ENCODE measurements at places on chromosomes 11 and 22. TPM values are rescaled to one million over a fixed set of nuclear protein-coding genes. Genes with fewer than 3 reads are reported as not detected.
A peak's percentile ranks its signal among the peaks of the same experiment; 100 is the strongest.

TENM4 gene
- not detected for total RNA-seq

- DNase-seq, result no peak
These were observed 48.4 kb upstream of the CYP2D6 start for GRCh38 chr22:42178910-42179519.

GGA1 gene
- total RNA-seq, result 69.7 TPM

FCHSD2 gene
- 56.6 TPM for total RNA-seq

TLCD5 gene
- total RNA-seq, result 0.42 TPM

- no peak for DNase-seq
These were observed 28.4 kb upstream of the UCP3 start for GRCh38 chr11:74037309-74037708.

DNA sequence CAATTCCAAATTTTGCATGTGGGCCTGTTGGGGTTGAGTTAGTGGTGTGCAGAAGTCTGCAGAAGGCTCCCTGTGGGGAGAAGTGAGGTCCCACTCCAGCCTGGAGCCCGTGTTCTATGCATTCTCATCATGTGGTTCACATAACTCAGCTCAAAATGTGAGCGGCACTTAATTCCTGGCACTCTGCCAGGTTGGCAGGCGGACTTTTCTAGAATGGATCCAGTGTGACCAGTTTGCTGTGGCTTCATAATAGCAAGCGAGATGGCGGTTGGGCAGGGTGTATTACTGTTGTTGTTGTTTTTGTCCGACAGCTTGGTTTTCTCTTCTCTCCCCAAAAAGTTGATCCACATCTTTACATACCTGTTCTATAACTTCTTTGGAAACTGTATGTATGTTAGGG is 146.8 kb upstream of the TTC12 start:
- no peak for DNase-seq

GRCh38 chr22:42820045-42820763 is 36.9 kb downstream of the ARFGAP3 start:
- DNase-seq, result no peak

GRCh38 chr11:20112291-20113148 is 47.8 kb downstream of the DBX1 start:
- DNase-seq, result peak; percentile 4

- DNase-seq, result no peak
These were observed 38.8 kb downstream of the SLC1A2 start for GRCh38 chr11:35380603-35381002.

FAM227A gene
- total RNA-seq, result not detected

GRCh38 chr22:18096823-18097222 is 13.8 kb upstream of the TUBA8 start:
- DNase-seq, result no peak

ISX gene
- not detected for total RNA-seq

MS4A4E gene
- 1.0 TPM for total RNA-seq

DNA sequence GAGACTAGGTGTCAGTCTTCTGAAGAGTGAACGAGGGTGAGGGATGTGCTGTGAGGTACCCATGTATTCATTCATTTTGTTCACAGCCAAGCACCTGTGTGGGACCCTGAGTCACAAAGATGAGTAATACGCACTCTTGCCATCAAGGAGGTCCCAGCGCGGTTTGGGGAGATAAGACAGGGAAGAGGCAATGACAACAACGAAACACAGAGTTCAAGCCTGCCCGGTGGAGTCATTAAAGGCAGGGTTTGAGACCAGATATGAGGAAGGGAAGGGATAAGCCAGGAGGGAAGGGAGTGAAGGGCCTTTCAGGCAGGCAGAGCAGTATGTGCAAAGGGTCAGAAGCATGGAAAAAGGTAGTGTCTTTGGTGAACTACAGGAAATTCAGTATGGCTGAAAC is 4.6 kb downstream of the DCHS1 start:
- no peak for DNase-seq

CHEK2 gene
- total RNA-seq, result 8.9 TPM

DNA sequence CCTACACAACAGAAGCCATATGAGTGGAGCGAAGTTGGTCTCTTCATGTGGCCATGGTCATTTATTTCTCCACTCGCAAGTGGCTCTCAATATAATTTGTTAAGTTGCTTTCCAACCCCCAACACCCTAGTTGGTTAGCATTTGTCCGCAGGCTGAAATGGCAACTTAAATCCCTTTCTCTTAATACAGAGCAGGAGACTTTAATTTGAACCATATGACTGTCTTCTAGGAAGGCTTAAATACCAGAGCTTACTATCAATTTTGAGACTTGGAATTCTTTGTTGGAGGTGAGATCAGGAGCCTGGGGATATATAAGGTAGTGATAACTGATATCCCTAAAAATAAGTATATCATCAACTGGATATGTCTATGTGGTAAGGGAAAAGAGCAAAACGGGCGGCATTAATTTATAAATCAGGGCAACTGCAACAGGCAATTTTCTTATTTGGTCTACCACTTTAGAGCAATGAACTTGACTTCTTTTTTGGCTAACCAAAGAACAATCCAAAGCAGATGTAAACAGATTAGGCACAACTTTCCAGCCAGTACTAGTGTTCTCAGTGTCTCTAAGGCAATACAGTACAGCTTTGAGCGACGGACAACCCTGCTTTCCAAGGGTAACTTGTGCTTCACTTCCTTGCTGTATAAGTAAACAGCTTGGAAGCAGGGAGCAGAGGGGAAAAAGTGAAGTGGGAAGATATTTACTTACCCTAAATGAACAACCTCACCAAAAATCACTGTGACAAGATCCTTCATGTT is 74.7 kb upstream of the APOA1 start:
- no peak for DNase-seq

DNA sequence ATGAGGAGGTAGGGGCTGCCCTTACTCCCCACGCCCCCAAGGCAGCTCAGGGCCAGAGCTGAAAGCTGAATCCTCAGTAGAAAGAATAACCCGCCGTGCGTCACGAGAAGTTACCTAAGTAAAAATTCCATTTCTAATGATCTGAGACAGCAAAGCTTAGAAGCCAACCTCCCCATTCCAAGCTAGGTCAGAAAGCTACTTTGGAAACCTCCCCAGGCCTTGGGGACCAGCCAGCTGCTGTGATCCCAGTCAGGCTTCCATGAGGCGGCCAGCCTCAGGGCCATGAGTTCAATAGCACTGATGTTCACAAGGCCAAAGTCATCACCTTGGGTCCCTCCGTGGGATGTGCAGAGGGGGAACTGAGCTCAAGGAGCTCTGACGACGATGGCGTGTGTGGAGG is 6.9 kb downstream of the SHISAL1 start:
- DNase-seq, result no peak

GRCh38 chr11:10653946-10654810 is 39.4 kb downstream of the IRAG1 start:
- peak; percentile 13 for DNase-seq

CD3E gene
- total RNA-seq, result 585 TPM

GRCh38 chr22:42752230-42752746 is 31.6 kb upstream of the A4GALT start:
- DNase-seq, result no peak

DNA sequence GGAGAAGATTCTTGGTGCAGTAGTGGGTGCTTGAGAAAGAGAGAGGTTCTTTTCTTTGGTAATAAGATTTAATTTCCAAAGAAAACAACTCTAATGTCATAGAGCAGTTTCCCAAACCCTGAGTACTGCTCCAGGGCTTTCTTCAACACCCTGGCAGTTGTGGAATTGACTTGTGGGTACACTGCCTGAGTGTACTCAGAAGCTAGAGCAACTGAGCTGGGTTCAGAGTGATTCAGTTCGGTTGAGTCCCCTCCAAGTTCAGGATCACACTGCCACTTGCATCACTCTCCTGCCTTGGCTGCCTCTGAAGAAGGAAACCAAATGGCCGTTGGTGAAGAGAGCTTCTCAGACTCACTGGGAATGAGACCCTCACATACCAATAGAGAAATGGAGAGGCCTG is 5.3 kb downstream of the DMC1 start:
- no peak for DNase-seq

DNA sequence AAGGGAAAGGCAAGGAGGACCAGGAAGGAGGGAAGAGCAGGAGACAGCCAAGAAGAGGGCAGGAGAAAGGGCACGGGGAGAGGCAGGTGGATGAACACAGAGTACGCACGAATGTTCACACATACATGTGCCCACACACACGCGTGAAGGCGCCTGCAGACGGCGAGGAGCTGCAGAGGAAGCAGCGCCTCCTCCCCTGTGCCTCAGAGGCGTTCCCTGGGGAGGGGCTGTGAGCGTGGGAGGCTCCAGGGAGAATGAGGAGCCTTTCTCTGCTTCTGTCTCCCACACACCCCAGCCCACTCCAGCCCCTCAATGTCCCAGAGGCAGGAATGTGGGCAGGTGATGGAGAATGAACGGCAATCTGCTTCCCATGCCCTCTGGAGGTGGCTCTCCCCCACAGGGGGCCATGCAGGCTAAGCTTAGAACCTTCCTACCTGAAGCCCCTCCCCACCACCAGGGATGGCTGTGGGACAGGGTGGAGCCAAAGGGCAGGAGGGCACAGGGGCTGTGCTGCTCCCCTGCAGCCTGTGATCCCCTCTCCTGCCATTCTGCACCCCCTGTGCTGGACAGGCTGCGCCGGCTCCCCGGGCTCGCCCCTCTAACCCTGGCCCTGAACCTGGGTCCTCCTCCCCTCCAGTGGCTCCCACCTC is 25.3 kb downstream of the PPM1F start:
- no peak for DNase-seq

TOMT gene
- not detected for total RNA-seq

GRCh38 chr11:61833926-61834277 is 5.8 kb downstream of the FADS2 start:
- DNase-seq, result no peak

GRCh38 chr22:50058906-50059880 is 1.1 kb upstream of the TTLL8 start:
- no peak for DNase-seq

OR56A1 gene
- total RNA-seq, result not detected

GRCh38 chr11:109037856-109038780 is 373.2 kb downstream of the DDX10 start:
- DNase-seq, result no peak

HEPN1 gene
- total RNA-seq, result not detected

DNA sequence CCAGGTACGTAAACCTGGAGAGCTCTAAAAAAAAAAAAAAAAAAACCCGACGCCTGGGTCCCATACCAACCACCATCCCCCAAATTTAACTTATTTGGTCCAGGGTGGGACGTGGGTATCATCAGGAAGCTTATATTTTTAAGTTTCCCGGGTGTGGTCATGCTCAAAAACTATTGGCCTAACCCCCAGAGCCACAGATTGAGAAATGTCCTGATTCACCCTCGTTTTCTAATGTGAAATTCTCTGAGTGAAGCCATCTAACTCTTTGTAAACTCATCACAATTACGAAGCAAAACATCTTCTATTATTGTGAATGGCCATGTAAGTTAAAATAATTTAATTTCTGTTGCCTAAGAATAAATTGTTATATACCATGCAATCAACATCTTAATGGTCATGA is 29.6 kb downstream of the PAK1 start:
- DNase-seq, result no peak

DNA sequence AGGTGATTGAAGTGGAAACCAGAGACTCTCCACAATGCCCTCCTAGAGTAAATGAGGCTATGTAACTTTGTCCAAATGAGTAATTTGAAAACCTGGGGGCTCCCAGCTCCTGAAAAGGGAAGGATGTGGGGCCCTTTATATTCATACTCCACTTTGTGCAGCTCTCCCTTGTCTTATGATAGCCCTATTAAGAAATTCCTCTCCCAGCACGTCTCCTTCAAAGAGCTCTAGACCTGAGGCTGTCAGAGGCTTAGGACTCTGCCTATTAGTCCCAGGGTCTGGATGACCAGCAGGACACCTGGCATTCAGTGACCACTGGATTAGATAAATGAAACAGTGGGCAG is 2.1 kb downstream of the SLC43A1 start:
- no peak for DNase-seq

- no peak for DNase-seq
These were observed 35.1 kb downstream of the RRP8 start for GRCh38 chr11:6568191-6568918.

GRCh38 chr22:19440411-19441195 is 6.9 kb downstream of the C22orf39 start:
- DNase-seq, result no peak

CSNK1E gene
- total RNA-seq, result 154 TPM

DNA sequence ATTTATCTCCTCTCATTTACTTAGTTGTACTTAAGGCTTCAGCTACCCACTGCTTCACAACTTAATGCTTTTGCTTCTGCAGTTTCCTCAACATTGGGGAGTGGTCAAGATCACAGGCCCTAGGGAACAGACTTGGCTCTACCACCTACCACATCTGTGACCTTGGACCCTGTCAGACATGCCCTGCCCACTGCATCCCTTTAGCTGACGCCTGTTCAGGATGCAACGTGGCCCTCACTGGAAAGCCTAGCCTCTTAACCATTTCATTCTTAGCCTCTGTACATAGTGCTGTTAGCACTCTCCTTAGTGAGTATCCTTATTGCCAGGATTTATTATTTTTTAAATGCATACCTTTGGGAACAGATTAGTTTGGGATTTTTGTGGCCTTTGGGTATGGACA is 34.4 kb downstream of the TNRC6B start:
- no peak for DNase-seq

DNA sequence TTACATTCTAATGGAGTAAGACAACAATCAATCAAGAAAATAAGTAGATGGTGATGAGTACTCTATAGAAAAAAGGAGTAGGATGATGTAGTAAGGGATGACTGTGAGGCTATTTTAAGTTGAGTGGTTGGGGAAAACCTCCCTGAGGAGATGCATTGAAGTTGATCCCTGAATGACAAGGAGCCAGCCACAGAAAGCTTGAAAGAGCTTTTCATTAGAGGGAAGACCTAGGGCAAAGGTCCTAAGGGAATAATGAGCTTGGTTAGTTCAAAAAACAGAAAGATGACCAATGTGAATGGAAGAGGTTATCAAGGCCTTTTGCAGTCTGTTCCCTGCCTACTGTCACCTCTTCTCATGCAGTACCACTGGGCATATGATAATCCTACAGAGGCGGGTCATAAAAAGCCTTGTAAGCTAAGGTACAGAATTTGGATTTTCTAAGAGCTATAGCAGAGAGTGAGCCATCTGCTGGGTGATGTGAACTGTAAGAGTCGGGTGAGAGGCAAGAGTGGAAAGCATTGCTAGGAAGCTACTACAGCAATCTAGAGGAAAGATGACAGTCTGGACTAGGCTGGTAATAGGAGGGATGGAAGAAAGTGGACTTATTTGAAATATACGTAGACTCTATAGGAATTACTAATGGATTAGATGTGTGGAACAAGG is 3.1 kb downstream of the PPP2R1B start:
- DNase-seq, result no peak

SEPTIN3 gene
- total RNA-seq, result 0.67 TPM

MAPK11 gene
- 9.3 TPM for total RNA-seq

BBOX1 gene
- total RNA-seq, result not detected

- no peak for DNase-seq
These were observed 12.5 kb upstream of the PDE2A start for GRCh38 chr11:72686639-72687220.

CENPM gene
- 33.9 TPM for total RNA-seq

DNA sequence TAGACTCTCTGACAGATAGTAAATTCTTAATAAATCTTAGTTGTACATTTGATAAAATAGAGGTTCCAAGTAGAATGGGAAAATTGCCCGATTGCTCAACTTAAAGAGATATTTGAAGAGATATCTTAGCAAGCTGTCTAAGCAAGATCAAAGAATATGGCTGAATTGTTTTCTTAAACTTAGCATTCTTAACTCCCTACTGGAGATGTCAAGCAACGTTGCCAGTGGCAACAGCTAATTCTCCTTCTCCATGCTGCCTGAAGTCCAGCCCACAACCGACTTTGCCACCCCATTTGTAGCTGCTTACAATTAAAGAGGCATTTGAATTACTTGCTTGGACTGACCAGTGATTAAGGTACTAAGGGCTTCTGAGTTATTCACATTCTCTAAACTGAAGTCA is 94.4 kb downstream of the FAM181B start:
- no peak for DNase-seq

All from CD4-positive, CD25-positive, alpha-beta regulatory T cell (primary cell).